ENCODE measurements at places on chromosomes 4 and X.

- DNase-seq: no peak
These were observed 280.9 kb downstream of the STIM2 start for GRCh38 chr4:27141530-27141929.

DNA sequence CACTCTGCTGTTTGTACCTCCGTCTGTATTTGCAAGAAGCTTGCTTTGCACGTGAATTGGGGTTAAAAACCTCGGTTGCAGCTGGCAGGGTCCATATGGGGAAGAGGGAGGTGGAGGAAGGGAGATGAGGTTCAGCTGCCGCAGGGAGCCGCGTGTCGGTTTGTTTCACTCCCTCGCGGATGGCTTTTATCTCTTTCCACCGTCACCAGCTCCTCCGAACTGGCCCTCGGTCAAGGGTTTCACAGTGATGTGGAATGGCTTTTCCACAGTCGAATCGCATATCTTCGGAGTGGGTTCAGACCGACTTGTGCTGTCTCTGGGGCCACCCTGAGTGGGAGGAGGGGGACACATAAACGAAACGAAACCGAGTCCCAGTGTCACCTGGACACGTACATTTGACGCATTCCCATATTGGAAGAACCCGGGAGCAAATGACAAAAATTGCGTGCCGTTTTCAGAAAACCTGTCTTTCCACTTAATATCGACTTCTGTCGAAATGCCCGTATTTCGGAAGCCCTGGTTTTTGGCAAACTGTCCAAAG, 929 bp downstream of the ZBTB33 start:
- DNase-seq: peak; percentile 43

DNA sequence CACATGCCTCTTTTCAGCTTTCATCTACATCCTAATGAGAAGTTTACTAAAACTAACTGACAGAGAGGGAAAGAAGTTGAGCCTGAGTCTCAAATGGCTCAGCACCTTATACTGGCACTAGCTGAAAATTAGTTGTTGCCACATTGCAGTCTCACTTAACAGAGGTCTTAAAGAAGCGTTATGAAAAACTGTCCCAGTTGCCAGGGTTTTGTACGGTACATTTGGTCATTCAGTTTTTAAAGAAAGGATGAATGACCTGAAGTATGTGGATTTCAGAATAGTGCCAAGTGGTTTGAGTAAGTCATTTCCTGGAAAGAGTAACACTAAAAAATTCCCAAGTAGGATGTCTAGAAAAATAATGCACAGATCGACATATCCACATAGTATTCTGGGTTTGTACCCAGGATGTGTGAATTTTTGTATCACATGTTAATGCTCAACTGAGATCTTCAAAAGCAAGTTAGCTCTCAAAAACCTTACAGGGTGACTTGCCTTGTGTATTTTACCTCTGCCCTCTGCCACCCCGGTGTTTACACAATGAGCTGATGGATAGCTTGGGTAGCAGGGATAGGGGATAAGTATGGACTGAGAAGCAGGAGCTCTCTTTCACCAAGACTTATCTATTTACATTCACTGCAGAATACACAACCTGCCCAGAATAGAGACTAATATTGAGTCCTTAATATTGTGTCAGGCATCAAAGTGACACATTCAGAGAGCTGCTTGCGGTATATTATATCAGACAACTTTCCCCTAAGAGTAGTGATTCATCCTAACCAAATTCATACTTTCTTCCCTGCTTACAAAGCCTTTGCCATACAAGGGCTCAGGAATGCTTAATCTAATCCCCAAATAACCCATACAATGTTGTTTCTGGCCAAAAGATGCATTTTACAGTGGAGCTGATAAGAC, 1075.7 kb upstream of the PABPC4L start:
- peak; percentile 8 for DNase-seq

- no peak for DNase-seq
These were observed 602.7 kb upstream of the PCDH7 start for GRCh38 chr4:30117433-30117832.

GRCh38 chr4:85445050-85445639, 29.8 kb upstream of the ARHGAP24 start:
- DNase-seq: no peak

DNA sequence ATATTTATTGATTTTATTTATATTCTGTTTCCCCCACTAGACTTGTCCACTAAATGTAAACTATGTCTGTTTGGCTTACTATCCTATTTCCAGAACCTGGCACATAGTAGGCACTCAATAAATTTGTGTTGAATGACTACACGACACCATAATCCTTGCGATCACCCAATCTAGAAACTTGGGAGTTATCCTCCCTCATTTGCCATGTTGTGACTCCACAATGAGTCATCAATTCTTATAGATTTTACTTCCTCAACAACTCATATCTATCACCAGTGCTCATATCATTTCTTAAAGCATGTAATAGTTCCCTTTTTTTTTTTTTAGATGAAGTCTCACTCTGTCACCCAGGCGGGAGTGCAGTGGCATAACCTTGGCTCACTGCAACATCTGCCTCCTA, 39.9 kb upstream of the VAMP7 start:
- no peak for DNase-seq

DNA sequence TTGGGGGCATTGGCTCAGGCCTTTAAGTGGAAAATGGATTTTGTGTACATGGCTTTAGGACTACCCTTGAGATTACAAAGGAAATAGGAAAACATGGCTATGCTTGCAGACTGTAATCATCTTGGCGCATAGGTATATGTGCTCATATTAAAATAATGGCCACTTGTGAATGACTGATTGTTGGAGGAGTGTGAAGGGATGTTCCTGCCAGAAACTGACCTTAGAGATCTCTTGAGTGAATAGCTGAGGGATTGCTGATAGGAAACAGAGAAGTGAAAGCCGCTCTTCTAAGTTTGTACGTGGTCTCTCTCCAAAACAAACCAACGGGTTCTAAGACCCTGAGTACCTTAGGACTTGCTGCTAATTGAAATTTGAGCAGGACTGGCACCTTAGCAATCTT, 186.0 kb downstream of the MGST2 start:
- DNase-seq: no peak

DNA sequence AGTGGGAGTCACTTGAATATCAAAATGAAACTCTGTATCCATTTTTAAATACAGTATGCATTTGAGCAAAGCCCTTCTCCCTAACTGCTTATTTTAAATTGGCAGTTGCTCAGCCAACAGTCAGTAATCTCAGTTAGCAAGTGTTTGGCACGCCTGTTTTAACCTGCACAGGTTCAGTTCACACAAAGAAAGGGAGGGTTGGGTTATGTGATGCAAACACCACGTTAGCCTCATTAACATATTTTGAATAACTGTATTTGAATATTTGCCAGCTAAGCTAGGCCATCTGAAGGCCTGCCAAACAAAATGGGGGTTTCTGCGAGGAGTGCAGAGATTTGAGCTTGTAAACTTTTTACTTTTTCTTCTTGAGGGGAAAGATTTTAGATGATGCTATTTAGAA, 19.8 kb downstream of the GAB1 start:
- DNase-seq: no peak

DNA sequence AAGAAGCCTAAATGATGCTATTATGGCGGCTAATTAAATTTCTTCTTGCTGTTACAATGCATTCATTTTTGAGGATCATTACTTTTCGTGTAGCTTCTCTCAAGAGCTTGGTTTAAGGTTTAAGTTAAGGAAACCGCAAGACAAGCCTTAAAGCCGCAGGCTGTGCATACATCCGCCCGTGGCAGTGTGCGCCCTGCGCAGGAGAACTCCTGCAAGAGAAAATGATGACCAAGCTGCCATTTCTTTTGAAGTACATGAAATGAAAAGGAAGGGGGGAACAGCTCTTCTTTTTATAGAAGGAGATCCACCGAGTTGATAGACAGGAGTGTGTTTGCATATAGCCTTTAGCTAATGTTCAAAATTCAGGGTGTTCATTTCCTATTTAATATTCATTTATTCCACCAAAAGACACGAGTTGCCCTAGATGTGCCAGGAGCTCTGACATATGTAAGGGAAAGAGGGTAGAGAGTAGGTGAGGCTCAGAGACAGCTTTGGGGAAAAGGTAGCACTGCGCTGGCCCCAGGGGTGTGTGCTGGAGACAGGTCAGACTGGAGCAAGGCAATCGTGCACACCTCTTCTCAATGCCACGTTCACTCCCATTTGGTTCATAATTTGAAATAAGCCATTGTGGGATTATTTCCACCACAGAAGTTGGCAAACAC, 112.1 kb upstream of the LDB2 start:
- DNase-seq: no peak

- peak; percentile 39 for DNase-seq
These were observed 64.3 kb upstream of the GABRE start for GRCh38 chrX:152038804-152039203.

GRCh38 chrX:129638917-129639316, 15.8 kb downstream of the APLN start:
- no peak for DNase-seq

- DNase-seq: peak; percentile 95
These were observed 299.0 kb downstream of the RAPGEF2 start for GRCh38 chr4:159401791-159402380.

- peak; percentile 80 for DNase-seq
These were observed 7.9 kb downstream of the TRIM2 start for GRCh38 chr4:153211986-153212728.

DNA sequence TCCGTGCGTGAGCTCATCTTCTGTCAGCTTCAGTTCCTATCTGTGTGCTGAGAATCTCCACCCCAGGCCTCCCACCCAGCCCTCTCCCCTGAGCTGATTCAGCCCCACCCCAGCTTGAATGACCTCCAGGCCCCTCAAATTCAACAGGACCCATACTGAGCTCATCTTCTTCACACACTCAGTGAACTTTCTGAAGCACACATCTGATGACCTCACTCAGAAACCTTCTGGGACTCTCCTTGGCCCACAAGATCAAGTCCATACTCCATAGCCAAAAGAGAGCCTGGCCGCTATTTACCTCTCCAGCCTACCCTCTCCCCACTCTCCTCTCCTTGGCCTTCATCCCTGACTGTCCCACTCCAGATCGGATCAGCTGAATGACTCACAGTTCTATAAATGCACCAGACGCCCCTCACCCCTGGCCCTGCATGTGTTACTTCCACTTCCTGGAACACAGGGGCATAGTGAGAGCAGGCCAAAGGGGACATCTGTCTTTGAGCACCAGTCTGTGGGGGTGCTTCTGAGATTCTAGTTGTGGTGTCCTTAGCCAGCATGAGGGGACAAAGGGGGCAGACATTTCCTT, 62.5 kb downstream of the PJA1 start:
- no peak for DNase-seq

GRCh38 chr4:128658214-128658631, 151.3 kb upstream of the JADE1 start:
- peak; percentile 40 for DNase-seq

DNA sequence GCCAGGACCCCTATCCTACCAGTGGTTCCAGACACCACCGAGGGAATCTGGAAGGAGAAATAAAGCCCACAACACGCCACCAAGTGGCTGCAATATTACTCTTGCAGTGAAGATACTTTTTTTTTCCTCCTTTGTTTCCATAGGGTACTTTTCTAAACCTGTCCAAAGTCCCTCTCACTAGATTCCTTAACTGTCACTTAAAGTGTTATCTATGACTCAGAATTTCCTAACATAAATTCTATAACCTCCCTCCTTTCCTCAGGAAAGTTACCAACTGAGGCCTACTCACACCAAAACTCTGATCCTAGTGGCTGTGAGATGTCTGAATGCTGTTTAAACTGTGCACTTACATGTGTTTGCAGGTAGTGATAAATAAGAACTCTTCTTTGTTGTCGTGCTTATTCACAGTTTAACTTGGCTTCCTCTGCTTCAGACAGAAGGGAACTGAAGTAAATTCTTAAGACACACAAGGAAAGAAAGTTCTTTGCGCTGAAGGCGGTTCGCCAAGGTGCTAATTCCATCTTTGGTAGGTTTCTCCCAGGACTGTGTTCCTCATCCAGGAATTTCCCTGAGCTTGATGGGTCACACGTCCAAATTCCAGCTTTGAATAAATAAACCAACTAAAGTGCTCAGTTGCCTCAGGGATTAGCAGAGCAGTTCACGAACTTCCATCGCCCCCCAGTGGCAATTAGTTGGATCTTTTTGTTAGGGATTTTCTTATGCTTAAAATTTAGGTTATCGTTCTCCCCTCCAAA, 10.7 kb upstream of the HCCS start:
- DNase-seq: peak; percentile 68

- DNase-seq: no peak
These were observed 946.4 kb downstream of the PDHA2 start for GRCh38 chr4:96786306-96786705.

- DNase-seq: peak; percentile 97
These were observed 32.4 kb upstream of the MYOZ2 start for GRCh38 chr4:119103263-119103662.

GRCh38 chr4:25818876-25819275, 43.9 kb downstream of the SEL1L3 start:
- no peak for DNase-seq

- peak; percentile 18 for DNase-seq
These were observed 40.1 kb upstream of the SCML1 start for GRCh38 chrX:17697191-17697590.

- DNase-seq: no peak
These were observed 3.6 kb upstream of the FBXL5 start for GRCh38 chr4:15658781-15659180.

GRCh38 chrX:143853488-143853887, 30.4 kb upstream of the UBE2NL start:
- DNase-seq: no peak

- DNase-seq: peak; percentile 77
These were observed 24.6 kb upstream of the PDLIM3 start for GRCh38 chr4:185559915-185560281.

GRCh38 chrX:138945219-138945618, 233.7 kb upstream of the FGF13 start:
- peak; percentile 63 for DNase-seq

DNA sequence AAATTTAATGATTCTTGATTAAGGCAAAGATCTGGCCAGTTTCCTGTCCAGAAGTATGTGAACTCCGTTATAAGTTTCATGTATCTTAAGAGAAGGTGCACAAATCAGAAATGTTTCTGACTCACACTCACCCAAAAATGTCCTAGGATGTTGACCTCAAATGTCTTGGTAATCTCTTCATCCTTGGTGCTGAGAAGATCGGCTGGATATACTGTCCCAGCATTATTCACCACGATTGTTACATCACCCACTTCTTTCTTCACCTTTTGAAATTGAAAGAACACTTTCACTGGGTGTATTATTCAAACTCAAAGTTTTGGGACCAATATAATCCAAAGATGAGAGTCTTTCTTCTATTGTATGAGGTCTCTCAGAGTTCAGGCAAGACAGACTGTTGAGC, 5.7 kb downstream of the HSD17B13 start:
- DNase-seq: peak; percentile 17

- no peak for DNase-seq
These were observed 50.8 kb downstream of the GRIA2 start for GRCh38 chr4:157271166-157271869.

GRCh38 chrX:20140420-20140819, 1.2 kb downstream of the EIF1AX start:
- no peak for DNase-seq

DNA sequence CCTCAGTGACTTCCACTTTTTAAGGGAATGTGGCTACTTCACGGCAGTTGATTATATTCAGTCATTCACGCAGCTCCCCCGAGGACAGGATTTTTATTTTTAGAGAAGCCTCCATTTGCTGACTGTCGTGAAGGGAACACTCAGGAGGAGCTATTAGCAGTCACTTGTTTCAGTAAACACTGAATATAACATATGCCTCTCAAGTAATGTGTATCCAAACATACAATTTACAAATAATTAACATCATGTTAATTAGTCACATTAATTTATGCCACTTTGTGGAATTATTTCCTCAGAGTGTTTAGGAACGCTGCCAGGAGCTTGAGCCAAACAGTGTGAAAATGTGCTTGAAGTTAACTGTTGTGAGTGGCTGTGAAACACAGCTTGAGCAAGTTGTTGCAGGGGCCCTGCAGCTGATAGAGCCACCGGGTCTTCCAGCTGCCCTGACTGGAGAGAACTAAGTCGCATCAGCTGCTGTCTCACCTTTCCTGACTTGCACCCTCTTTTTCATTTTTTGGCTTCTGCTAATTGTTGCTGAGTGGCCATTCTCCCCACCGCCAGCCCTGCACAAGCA, 245.6 kb downstream of the LDB2 start:
- DNase-seq: no peak
